ENCODE measurements at places on chromosomes 2 and 18. TPM values are rescaled to one million over a fixed set of nuclear protein-coding genes. Genes with fewer than 3 reads are reported as not detected.

GLI2 gene
- not detected for total RNA-seq

NPAS2 gene
- total RNA-seq, result 33.9 TPM

IL1F10 gene
- not detected for total RNA-seq

MOGAT1 gene
- total RNA-seq, result not detected

GRCh38 chr2:74249406-74250122, 51.1 kb downstream of the MTHFD2 start:
- H3K27ac ChIP-seq, result no peak overlapping the region
- H3K27me3 ChIP-seq, result no peaks in the 10 kb centered on the region
- no peaks in the 10 kb centered on the region for H3K36me3 ChIP-seq
- H3K4me1 ChIP-seq, result no peaks in the 10 kb centered on the region

DNA sequence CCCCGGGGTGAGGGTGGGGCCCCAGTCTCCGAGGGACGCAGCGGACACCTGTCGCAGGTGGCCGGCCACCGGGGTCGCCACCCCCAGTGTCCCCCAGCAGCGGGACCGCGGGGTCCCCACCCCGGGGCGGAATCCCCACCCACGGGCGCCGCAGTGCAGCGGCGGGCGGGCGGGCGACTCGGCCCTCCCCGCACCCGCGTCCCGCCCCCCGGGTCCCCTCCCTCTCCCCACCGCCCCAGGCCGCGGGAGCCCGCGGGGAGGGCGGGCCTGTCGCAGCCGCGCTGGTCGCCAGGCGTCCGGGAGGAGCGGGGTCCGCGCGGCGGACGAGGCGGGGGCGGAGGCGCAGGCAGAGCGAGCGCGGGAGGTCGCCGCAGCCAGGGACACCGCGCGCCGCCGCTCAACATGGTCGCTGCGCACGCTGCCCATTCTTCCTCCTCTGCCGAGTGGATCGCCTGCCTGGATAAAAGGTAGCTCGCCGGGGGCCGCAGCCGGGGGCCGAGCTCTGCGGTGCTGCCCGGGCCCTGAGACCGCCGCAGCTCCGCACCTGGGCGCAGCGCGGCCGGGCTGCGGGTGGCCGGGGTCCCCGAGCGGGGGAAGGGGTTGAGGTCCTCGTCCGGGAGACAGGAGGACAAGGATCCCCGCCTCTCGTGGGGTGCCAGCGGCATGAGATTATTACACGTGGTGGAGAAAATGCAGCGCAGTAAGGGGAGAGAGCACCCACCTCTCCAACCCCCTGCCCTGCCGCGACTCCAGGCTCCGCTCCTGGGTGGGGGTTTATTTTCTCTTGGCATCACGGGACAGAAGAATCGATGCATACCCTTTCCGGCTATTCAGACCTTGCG, at the start of gene RAPGEF4:
Gene RAPGEF4, plus strand, starts transcription at position 264 of the 842 bp plus-strand sequence. Its CDS starts 139 bp downstream, at position 403.
- peak; percentile 76 for DNase-seq
- H3K4me1 ChIP-seq, result peaks cover 15% of the 10 kb centered on the region
- H3K27ac ChIP-seq, result no peak within 1 kb of the TSS
- peaks cover 19% of the 10 kb centered on the region for H3K27me3 ChIP-seq
- peak within 1 kb of the TSS; percentile 62 for H3K4me3 ChIP-seq

DNA sequence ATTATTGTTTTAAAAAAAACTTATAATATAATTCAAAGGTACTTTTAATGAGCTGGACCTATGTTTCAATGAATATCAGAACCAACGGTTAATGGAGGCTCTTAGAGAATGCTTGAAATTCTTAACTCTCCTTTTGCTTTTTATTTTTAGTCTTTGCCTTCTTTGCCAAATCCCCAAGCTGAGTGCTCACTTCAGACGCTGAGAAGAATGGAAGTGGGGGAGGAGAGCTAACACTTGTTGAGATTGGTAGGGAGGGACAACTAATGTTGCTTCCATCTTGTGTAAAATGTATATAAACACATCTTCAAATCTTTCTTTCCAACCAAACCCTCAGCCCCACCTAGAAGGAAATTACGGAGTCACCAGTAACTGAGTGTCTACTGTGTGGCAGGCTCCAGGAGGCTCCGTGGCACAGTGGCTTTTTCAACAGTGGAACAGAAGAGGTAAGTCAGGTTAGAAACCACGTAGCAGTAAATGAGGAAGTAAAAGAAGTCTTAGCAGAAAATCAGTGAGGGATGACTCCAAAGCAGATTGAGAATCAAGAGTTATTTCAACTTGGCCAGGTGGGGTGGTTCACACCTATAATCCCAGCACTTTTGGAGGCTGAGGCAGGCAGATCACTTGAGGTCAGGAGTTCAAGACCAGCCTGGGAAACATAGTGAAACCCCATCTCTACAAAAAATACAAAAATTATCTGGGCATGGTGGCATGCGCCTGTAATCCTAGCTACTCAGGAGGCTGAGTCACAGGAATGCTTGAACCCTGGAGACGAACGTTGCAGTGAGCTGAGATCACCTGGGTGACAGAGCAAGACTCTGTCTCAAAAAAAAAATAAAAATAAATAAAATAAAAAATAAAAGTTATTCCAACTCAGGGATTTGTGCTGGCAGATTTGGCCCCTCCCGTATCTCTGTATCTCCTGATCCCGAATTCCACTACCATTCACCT, 45.0 kb upstream of the CREB1 start:
- no peaks in the 10 kb centered on the region for H3K4me1 ChIP-seq
- H3K4me3 ChIP-seq, result no peak overlapping the region
- no peak for DNase-seq
- H3K36me3 ChIP-seq, result no peaks in the 10 kb centered on the region
- H3K27ac ChIP-seq, result no peak overlapping the region

DNA sequence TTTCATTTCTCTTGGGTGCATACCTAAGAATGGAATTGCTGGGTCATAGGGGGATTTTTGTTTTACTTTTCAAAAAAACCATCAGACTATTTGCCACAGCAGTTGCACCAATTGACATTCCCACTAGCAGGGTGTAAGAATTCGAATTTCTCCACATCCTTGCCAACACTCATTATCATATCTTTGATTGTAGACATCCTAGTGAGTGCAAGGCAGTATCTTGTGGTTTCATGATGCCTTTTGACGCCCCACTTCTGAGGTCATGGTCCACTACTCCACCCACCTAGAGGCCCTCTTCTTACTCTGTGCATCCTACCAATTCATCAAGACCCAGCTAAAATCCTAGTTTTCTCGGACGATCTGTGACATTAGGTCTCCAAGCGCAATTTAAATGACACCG, 161.9 kb downstream of the MYO5B start:
- no peaks in the 10 kb centered on the region for H3K4me1 ChIP-seq
- DNase-seq, result no peak
- no peaks in the 10 kb centered on the region for H3K36me3 ChIP-seq

- H3K27ac ChIP-seq, result no peak overlapping the region
- H3K4me3 ChIP-seq, result no peak overlapping the region
- no peaks in the 10 kb centered on the region for H3K36me3 ChIP-seq
- no peaks in the 10 kb centered on the region for H3K4me1 ChIP-seq
- no peak for DNase-seq
- H3K27me3 ChIP-seq, result no peaks in the 10 kb centered on the region
These were observed 360.3 kb downstream of the IRS1 start for GRCh38 chr2:226439337-226439736.
